Progenitor cell of endocrine pancreas (in vitro differentiated cells): ENCODE measurements at places on chromosomes 12 and 14.
A peak's percentile ranks its signal among the peaks of the same experiment; 100 is the strongest.

GRCh38 chr12:119649202-119649808 is 18.6 kb upstream of the PRKAB1 start:
- DNase-seq: no peak

DNA sequence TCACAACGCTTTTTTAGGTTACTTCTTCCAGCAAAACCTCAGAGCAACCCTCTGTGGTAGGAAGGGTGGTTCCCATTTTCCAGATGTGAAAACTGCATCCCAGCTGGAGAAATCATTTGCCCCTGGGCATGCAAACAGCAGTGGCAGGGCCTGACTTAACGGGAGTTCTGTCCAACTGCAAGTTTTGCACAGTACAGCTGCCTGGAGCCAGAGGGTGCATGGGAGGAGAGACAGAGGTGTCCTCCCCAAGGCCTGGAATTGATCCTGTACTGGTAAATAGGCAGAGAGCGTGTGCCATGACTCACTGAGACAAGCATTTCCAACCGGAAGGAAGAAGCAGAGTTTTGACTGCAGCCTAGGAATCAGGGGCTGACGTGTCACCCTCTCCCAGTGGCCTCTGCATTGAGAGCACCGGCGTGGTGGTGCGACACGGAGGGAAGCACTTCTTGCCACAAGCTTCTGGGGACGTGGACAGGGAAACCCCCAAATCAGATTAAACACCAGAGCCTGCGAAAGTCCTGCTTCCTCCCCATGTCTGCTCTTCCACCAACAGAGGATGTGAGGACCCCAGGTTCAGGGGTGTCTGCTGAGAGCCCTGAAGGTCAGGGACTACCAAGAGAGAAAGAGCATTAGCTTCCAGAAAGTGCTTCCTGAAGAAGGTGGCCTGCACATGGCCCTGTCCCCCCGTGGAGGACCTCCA is 19.0 kb upstream of the SERPINA4 start:
- DNase-seq: no peak

DNA sequence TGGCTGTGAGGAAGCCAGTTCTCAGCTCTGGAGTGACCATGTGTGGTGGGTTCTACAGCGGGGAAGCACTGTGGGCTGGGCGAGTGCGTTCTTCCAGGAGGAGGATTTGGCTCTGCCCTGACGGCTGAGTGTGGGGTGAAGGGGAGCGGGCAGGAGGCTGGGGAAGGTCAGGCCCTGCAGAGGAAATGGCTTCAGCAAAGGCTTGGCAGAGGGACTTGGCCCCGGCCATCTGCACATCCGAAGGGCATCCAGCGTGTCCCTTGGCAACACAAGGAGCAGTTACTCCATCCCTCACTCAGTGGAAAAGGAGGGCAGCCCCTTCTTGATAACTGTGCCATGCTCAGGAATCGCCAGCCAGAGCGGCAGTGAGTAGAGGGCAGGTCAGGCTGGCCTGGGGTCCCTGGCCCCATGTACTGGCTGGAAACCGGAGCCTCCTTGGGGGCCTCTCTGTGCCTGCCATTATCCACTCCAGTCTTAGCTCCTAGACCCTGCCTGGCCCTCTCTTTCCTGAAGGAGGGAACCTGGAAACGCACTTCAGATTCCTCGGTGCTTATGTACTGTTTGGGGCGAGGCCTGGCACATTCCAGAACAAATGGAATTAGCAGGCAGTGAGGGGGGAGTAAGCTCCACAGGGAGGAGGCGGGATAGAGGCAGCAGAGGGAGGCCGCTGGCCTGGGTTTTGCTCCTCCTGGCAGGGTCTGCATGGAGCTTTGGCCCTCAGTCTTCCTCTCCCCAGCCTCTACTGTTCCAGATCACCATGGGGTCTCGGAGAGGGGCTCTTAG is 133.6 kb upstream of the NCOR2 start:
- DNase-seq: no peak

DNA sequence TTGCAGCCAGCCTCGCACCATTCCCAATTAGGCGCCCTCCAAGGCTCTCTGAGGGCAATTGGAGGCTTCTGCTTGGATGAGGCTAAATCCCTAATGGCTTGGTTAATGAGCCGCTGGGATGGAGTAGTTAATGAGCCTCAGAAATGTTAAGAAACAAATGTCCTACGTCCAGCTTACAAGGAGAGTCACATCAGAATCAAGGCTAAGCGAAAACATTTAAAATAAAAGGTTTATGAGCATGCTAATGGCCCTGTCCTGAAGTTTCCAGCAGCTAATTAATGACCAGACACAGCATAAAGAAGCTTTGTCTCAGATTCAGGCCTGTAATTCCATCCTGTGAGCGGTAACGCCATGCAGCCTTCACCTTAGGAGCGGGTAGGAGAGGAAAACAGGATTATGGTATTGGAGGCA is 200.7 kb upstream of the BCL2L14 start:
- no peak for DNase-seq

DNA sequence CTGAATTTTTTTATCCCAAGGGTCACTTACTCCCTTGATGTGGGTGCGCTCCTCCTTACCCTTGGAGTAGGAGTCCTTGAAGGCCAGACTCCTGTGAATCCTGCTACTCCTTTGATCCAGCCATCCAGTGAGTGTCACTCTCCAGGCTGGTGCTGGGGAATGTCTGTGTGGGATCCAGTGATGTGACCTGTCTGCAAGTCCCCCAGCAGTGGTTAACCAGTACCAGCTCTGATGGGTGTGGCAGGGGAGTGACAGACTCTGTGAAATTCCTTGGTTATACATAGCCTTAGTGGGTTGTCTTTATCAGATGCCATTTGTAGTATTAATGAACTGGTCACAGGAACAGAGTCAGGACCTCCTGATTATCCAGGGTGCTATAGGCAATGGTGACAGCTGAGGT is 409.5 kb upstream of the LMO3 start:
- DNase-seq: no peak

DNA sequence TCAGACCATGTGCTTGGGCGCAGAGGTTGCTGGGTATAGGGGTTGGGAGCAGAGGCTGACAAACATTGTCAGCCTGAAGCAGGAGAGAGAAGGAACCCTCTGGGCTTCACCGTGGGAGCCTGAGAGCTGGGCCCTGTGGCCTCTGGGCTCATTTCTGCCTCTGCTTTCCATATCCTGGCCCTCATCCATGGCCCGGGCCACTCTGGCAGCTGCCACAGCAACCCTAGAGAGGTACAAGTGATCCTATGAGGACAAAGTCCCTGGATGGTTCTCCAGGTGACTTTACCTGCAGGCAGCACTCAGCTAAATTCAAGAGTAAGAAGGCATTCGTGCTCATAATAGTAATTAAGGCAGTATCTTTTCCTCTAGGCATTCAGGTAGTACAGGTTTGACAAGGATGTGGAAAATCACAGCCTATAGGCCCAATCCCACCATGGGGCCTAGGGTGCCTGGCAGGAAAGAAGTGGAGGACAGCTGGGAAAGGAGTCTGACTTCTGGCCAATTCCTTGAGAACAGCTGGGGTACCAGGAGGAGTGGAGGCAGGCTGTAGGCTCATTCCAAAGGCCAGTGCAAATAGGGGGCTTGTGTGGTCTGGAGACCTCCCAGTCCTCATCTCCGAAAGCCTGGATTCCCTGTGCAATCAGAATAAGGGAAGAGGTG is 3.6 kb upstream of the TTC7B start:
- no peak for DNase-seq

- no peak for DNase-seq
Observed at GRCh38 chr12:64521833-64522232, 69.9 kb downstream of the TBK1 start.

GRCh38 chr12:40692765-40693206 is 547 bp downstream of the CNTN1 start:
- DNase-seq: peak; percentile 10
